Hippocampal formation (tissue), 2 donors: ENCODE measurements at places on chromosomes 6 and 20.

- no peak for DNase-seq
Measured at GRCh38 chr20:9616455-9616805, 102.0 kb downstream of the LAMP5 start.

DNA sequence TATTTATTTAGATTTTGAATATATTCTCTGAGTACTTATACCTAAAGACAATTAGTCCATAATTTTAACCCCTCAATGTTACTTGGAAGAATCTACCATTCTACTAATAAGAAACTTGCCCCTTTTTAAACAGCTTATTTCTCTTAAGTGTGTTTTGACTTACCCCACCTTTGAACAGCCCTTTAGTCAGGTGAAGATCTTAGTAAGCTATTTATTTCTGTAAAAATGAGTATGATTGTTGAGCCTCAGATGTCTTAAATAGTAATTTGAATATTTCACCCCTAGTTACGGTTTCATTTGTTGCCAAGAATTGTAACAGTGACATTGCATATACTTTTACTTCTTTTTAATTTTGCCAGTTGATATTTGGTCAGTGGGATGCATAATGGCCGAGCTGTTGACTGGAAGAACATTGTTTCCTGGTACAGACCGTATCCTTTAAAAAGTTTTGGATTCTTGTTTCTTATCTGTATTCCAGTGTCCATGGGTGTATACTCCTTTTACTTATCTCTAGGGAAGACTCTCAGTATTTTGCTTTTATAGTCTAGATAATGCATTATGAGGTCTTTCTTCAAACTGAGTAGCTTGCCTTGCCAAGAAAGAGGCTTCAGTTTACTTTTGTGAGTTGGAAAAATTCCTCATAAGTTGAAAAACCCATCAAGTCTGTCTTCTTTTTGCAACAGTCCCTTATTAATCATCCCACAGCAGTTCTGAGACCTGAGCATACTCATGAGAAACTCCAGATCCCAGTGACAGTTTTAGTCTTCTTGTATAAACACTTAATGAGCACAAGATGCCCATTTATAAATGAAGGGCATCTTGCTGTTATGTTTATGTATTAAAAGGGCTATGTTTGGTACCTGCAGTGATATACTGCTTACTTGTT, 48.8 kb downstream of the MAPK14 start:
- no peak for DNase-seq

DNA sequence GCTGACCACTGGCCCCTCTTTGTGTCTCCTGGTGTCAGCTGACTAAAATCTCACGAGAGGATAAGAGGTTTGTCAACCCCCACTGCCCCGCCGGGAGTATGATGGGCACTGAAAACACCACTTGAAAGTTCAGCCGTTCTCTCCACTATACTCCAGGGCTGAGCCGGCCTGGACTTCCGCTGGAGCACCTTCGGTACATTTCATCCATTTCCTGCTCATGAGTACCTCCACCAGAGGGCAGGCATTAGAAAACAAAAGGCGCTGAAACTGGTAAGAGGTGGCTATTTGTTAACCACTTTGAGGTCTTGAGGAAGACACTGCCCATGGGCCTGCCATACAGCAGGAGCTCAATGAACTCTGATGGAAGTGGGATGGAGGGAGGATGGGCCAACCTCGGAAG, 17.9 kb upstream of the ANKRD60 start:
- DNase-seq, result no peak

GRCh38 chr6:11380969-11381744, 148.7 kb upstream of the NEDD9 start:
- no peak for DNase-seq

DNA sequence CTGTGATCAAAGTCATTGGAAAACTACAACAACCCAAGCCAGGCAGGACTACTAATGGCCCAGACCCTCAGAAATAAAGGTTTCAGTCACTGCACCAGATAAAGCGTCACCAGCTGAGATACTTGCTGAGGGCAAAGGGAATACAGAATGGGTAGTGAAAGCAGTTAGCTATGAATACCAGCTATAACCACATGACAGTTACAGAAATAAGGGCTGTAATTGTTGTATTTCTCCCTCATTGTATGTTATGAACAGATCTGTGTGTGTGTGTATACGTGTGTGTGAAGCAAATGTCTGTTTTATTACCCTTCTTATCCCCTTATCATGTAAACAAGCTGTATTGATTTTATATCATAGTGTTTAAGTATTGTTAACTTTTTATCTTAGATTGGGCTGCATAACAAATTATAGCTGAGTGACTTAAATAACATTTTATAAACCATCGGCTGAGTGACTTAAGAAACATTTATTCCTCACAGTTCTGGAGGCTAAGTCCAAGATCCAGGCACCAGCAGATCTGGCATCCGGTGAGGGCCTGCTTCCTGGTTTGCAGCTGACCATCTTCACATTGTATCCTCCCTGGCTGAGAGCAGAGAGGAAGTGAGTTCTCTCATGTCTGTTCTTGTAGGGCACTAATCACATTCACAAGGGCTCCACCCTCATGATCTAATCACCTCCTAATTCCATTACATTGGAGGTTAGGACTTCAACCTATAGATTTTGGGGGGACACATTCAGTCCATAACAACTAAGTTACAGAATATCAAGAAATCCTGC, 46.0 kb upstream of the VSX1 start:
- no peak for DNase-seq

DNA sequence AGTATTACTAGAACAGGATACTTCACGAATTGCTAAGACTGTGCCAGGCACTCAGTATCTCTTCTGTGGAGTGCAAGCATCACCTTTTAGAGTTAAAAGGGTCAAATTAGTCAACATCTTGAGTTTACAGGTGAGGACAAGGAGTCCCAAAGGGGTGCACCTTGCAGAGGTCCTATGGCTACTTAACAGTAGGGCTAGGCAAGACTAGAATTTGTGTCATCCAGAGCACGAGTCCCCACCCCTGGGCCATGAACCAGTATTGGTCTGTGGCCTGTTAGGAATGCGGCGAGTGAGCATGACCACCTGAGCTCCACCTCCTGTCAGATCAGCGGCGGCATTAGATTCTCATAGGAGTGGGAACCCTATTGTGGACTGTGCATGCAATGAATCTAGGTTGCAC, 10.5 kb upstream of the DSTN start:
- DNase-seq, result no peak

GRCh38 chr20:37202267-37202943, 23.1 kb upstream of the MROH8 start:
- DNase-seq, result no peak

- no peak for DNase-seq
Measured at GRCh38 chr6:28282926-28283325, 1.6 kb downstream of the PGBD1 start.

DNA sequence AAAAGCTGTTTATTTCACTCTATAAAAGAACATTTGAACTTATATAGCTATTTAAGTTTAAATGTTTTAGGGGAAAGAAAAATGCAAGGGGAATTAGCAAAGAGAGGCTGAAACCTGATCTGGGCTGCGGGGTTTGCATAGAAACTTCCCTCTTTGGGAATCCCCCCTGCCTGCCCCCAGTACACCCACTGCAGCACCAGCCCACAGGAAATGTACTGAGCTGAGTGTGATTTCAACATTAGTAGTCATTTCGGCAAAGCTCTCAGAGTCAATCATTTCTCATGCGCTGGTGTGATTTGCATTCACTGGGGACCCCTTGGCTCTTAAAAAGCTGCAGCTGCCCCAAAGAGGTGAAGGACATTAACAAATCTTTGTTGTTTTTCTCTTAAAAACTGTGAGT, 859.4 kb downstream of the MAFB start:
- no peak for DNase-seq

DNA sequence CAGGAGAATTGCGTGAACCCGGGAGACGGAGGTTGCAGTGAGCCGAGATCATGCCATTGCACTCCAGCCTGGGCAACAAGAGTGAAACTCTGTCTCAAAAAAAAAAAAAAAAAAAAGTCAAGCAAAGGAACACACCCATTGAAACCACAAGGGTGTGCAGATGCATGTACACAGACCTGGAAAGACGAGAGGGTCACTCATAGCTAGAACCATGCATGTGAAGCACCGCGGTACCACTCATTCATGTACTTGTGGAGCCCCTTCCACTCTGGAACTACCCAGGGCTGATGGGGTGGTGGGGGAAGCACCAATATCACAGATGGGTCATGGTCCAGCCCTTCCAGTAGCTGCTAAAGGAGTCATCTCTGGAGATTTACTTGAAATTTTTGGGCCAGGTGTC, 7.4 kb upstream of the TJAP1 start:
- no peak for DNase-seq

DNA sequence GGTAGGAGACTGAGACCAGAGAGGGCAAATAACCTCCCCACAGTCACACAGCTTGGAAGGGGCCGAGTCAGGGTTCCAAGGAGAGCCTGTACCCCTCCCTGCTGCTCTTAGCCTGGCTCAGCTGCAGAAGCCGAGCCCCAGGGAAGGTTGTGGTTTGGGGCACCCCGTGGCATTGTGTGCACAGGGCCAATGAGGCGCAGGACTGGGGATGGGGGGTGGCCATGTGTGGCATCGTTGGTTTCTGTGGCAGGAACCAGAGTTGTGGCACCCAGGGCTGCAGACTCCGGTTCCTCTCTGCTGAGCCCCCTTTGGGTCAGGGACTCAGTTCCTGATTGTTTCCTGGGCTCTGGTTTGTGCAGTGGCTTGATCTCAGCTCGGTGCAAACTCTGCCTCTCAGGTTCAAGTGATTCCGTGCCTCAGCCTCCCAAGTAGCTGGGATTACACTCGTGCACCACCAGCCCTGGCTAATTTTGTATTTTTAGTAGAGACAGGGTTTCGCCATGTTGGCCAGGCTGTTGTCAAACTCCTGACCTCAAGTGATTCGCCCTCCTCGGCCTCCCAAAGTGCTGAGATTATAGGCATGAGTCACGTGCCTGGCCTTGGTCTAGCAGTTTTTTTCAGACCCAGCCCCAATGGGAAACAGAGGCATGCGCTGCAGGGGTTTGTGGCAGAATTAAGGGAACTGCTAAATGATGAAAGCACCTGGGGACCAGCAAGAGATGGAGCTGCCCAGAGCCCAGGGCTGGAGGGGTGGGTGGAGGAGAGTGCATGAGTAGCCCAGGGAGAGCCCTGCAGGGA, 221.0 kb upstream of the SULF2 start:
- no peak for DNase-seq

- DNase-seq, result no peak
Measured at GRCh38 chr6:292506-293192, 362 bp downstream of the DUSP22 start.

GRCh38 chr6:49570474-49571079, 20.1 kb downstream of the C6orf141 start:
- no peak for DNase-seq

DNA sequence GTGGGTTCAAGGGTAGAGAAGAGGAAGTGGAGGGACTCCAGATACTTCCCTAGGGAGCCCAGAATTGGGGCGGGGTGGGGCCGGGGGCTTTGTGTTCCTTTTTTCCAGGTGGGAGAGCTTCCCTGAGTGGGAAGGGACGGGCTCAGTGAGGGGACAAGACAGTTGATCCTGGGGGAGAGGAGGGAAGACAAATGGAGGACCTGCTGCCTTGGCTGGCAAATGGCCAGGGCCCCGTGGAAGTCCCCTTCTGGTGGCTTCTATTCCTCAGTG, 2.6 kb downstream of the CTSZ start:
- no peak for DNase-seq

- no peak for DNase-seq
Measured at GRCh38 chr20:14745830-14746229, 408.4 kb upstream of the FLRT3 start.

GRCh38 chr6:16199804-16200203, 38.6 kb upstream of the GMPR start:
- peak; percentile 8 for DNase-seq

GRCh38 chr6:110357664-110358552, at the start of gene METTL24:
Gene METTL24, minus strand, starts transcription at chr6:110358349. Its CDS starts 77 bp downstream, at chr6:110358272.
- DNase-seq, result no peak

DNA sequence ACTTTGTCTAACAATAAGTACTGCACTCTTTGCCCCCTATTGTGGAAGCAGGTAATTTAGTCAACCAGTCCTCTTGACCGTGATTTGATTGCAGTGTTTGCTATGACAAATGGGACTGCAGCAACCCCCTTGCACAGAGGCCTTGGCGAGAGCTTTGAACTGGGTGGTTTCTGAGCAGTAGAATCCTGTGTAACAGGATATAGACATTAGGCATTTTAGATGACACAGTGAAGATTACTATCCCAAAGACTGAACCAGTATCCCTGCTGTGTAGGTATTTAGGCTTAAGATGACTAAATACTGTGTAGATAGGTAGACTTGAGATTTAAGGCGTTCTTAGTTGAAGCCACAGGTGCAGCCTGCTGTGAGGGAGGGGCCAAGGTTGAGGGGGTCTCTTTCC, 9.9 kb downstream of the DNMT3B start:
- DNase-seq, result no peak

- DNase-seq, result no peak
Measured at GRCh38 chr6:31683591-31683990, 2.7 kb upstream of the LY6G5C start.

DNA sequence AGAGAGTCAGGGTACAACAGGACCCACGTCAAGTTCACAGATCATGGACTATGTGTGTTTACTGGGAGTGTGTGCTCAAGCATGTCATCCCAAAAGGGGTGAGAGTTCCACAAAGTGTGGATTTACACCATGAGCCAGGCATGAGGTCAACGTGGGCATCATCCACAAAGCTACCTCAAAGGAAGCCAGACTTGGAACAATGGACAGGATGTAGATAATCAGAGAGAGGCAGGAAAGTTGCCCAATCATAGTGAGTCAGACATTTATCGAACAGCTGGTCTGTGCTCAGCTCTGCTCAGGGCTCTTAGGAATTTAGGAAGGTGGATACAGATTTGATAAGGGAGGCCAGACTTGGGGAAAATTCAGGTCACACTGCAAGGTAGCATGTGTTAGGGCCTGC, 317.2 kb upstream of the CDYL start:
- DNase-seq, result no peak

DNA sequence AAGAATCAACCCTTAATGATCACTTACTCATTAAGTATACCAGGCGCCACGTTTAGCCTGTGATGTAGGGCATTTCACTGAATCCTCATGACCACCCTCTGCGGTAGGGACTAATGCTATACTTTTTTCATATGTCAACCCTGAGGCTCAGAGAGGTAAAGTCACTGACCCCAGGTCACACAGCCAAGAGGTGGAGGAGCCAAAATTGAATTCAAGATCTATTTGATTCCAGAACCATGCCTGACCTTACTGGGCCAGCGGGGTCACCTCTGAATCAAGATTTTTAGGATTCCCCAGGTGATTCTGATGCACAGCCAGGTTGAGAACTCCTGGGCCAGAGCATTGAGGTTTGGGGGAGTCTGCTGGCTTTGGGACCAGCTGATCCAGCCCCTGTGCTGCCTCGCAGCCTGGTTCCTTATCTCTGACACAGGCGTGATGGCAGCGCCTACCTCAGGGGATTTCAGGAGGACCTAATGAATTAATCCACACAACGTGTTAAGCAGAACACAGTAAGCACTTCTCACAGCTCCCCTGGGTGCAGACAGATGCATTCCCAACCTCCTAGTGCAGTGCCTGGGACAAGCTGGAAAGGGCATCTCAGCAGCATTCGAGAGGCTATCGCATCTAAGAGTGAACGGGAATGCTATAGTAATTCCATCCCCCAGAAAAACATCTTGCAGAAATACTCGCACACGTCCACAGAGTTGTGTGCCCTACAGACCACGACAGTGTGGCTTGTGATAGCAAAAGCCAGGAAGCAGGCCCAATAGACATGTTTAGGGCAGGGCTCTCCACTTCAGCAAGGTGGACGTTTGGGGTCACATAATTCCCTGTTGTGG, 101.4 kb upstream of the PTPN1 start:
- no peak for DNase-seq
